ENCODE measurements at places on chromosomes 3 and 15. TPM values are rescaled to one million over a fixed set of nuclear protein-coding genes. Genes with fewer than 3 reads are reported as not detected.

IREB2 gene
- 6.5 TPM for total RNA-seq

GRCh38 chr3:61561374-61562041, at the start of gene PTPRG:
Gene PTPRG, plus strand, starts transcription at chr3:61561571. Its CDS starts 717 bp downstream, at chr3:61562288.
- H3K36me3 ChIP-seq = no peaks in the 10 kb centered on the region
- peaks cover 74% of the 10 kb centered on the region for H3K27me3 ChIP-seq
- no peak within 1 kb of the TSS for H3K27ac ChIP-seq

DNA sequence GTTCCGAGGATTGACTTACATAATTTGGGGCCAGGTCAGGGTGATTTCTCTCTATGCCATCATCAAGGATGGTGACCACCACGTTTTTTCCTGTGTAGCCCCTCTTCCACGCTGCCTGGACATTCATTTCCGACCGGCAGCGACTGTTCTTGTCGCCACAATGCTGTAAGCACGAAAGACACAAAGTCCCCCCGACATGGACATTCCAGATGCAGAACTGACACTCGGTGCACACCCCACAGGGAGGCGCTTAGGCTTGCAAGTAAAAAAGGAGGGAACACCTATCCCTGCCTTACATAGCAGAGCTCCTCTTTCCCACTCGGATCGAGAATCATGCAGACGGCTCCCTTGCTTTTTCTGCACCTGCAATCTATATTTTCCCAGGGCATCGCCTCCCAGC, 58.2 kb downstream of the PCSK6 start:
- no peak overlapping the region for H3K4me3 ChIP-seq
- no peaks in the 10 kb centered on the region for H3K4me1 ChIP-seq
- no peak overlapping the region for H3K27ac ChIP-seq
- peaks cover 33% of the 10 kb centered on the region for H3K27me3 ChIP-seq
- DNase-seq = no peak
- no peaks in the 10 kb centered on the region for H3K36me3 ChIP-seq

DNA sequence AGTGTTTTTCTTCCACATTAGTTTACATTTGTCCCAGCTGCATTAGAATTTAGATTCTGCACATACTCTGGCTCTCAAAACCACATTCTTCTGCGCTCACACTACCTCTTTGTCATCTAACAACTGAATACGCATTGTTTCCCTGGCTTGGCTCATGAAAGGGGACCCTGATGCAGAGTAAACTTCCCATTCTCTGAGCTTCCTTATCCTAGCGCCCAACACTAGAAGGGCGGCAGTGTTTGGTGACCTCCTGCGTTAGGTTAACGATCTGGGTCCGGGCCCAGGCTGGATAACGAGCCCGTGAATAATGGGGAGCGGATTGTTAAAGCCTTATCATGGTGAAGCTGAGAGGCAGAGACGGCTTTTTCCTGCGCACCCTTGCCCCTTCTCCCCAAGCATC, 63.9 kb downstream of the ETV5 start:
- no peak for DNase-seq
- H3K27me3 ChIP-seq = no peaks in the 10 kb centered on the region
- H3K36me3 ChIP-seq = peaks cover 15% of the 10 kb centered on the region
- H3K4me3 ChIP-seq = no peak overlapping the region
- H3K27ac ChIP-seq = no peak overlapping the region

DNA sequence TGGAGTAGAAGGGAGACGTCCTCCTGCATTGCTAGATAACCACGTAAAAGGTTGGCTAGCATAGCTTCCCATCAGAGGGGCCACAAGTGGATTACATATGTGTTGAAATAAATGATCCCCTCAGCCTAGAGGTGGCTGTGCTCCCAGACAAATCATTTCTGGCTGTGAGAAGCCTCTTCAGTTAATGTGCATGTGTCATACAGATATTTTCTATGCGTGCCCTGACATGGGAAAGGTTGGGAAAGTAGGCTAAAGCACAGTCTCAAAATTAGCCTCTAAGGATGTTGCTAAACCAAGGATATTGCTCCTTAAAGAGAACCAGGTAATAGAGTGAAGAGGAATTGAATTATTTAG, 17.8 kb downstream of the USP3 start:
- H3K27ac ChIP-seq = no peak overlapping the region
- no peak for DNase-seq
- no peaks in the 10 kb centered on the region for H3K36me3 ChIP-seq
- H3K27me3 ChIP-seq = no peaks in the 10 kb centered on the region

GRCh38 chr15:69114331-69114928, 46.0 kb upstream of the GLCE start:
- H3K4me3 ChIP-seq = no peak overlapping the region
- DNase-seq = no peak
- no peaks in the 10 kb centered on the region for H3K4me1 ChIP-seq

GRCh38 chr3:172142051-172142863, 102.9 kb downstream of the FNDC3B start:
- H3K27ac ChIP-seq = peak overlapping the region; percentile 91
- H3K4me1 ChIP-seq = peaks cover 60% of the 10 kb centered on the region
- peak overlapping the region; percentile 48 for H3K4me3 ChIP-seq
- H3K36me3 ChIP-seq = peaks cover 10% of the 10 kb centered on the region
- peak; percentile 85 for DNase-seq

PRKCI gene
- 39.5 TPM for total RNA-seq

DNA sequence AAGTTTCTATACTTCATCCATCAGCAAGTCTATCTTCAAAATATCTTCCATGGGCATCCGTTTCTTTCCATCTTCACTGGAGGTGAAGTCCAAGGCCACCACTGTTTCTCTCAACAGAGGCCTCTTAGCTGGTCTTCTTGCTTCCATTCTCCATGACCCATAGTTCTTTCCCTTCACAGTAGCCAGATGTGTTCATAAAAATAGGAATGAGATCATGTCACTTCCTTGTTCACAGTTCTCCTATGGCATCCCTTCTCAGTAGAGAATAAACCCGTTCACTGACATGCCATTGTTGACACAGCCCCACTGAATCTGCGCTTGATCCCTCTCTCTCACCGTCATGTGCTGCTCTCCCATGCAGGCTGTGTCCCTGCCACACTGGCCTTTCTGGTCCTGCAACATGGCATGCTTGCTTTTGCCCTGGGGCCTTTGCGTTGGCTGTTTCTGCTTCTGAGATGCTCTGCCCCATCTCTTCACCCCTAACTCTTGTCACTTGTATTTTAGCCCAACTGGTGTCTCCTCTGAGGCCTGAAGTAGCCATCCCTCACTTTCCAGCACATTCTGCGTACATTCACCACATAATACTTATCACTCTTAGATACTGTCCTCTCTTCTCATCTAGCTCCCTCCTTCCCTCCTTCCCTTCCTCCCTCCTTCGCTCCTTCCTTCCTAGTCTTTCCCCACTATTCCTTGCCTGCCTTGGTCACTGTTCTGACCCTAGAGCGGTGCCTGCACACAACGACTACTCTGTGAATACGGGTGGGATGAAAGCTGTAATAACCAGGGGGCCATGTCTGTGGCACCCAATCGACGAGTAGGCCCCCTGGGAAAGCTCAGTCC, 42.0 kb downstream of the STARD5 start:
- 0 out of 2 replicates have a peak, but pooled peaks cover 20% of the 10 kb centered on the region for H3K27me3 ChIP-seq
- no peak overlapping the region for H3K27ac ChIP-seq
- 0 out of 2 replicates have a peak, but pooled peaks cover 8% of the 10 kb centered on the region for H3K4me1 ChIP-seq
- no peak for DNase-seq
- H3K4me3 ChIP-seq = no peak overlapping the region

DNA sequence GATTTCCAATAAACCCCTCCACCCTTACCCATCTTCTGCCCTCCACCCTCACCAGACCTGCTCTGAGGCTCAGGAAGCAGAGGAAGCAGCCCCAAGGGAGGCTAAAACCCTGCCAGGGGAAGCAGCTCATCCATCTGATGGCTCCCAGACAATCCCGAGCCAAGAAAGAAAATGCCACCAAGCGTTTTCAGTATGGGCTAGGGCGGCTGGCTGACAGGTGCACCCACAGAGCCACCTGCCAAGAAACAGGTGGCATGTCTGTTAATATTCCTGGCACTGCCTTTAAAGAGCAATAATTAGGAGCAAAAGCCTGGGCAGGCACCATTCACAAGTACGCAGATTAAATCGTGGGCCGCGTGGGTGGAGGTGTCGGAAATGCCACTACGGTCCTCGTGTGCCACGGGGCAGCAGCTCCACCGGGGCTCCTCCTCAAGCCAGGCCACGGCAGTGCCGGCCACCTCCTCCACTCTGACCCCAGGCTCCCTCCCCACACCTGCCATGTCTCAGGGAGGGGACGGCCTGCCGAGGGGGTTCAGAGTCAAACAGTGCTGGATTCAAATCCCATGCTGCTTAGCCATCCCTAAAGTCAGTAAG, 23.9 kb upstream of the GRIP2 start:
- H3K27ac ChIP-seq = no peak overlapping the region
- peaks cover 9% of the 10 kb centered on the region for H3K4me1 ChIP-seq
- H3K4me3 ChIP-seq = no peak overlapping the region
- no peaks in the 10 kb centered on the region for H3K36me3 ChIP-seq
- no peak for DNase-seq

GRCh38 chr3:98027085-98027446, 8.0 kb downstream of the GABRR3 start:
- DNase-seq = no peak
- H3K4me3 ChIP-seq = no peak overlapping the region
- H3K4me1 ChIP-seq = no peaks in the 10 kb centered on the region
- no peaks in the 10 kb centered on the region for H3K36me3 ChIP-seq
- peaks cover 14% of the 10 kb centered on the region for H3K27me3 ChIP-seq
